ENCODE measurements at places on chromosomes 5 and 9.

DNA sequence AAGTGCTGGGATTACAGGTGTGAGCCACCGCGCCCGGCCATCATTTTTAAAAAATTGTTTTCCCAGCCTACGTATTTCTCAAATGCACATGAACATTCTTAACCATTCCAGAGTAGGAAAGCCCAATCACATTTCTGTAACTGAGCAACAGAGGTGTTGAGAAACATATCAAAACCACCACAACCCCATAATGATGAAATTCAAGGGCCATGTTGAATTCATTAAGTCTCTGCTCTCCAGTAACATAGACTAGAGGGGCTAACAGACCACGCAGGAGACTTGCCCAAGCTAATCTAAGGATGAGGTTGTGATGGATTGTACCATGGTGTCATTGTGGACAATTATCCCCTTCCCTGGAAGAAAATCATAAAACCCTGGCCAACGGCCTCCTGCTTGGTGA, 52.9 kb downstream of the MYO10 start:
- DNase-seq, result no peak

- DNase-seq, result no peak
Observed at GRCh38 chr5:139210585-139210984, 12.4 kb upstream of the SIL1 start.

GRCh38 chr5:15021266-15022046, 149.9 kb upstream of the ANKH start:
- no peak for DNase-seq

GRCh38 chr5:74415695-74416102, 224.8 kb downstream of the ENC1 start:
- no peak for DNase-seq

- no peak for DNase-seq
Observed at GRCh38 chr9:115397591-115398312, 279.8 kb upstream of the TNC start.

DNA sequence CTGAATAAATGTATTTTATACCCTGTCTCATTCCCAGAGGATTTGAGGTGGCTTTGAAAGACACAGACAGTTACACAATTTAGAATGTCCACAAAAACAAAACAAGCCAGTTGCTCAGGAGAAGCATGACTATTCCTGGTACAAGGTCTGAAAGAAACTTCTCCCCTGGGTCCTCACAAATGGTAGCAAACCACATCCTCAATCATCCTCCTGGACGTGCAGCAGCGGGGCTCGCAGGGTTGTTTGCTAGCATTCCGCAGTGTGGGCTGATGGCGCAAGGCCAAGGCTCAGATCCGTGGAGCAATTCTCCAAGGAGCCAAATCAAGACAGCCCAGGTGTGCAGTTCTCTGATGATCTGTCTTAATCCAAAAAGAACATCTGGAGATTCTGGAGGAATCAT, 210.3 kb downstream of the ACTL7B start:
- no peak for DNase-seq

GRCh38 chr9:102499468-102499867, 495.7 kb upstream of the CYLC2 start:
- DNase-seq, result no peak

DNA sequence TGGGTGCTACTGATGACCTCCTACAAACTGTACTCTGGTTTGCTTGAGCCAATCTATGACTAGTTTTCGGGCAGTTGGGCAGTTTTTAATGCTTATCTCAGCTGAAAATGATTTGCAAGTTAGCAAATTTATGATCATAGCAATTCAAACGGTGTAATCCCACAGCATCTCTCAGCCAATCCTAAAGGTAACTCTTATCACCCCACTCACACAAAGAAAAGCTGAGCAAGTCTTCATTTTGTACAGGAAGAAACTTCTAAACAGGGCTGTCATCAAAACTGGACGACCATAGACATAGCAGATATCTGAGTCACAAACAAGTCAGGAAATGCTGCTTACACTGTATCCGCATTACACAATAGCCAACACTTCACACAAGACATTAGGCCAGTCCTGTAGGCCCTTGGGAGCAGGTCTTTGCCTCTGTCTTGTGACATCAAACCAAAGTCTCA, 2.6 kb upstream of the ENC1 start:
- DNase-seq, result no peak

DNA sequence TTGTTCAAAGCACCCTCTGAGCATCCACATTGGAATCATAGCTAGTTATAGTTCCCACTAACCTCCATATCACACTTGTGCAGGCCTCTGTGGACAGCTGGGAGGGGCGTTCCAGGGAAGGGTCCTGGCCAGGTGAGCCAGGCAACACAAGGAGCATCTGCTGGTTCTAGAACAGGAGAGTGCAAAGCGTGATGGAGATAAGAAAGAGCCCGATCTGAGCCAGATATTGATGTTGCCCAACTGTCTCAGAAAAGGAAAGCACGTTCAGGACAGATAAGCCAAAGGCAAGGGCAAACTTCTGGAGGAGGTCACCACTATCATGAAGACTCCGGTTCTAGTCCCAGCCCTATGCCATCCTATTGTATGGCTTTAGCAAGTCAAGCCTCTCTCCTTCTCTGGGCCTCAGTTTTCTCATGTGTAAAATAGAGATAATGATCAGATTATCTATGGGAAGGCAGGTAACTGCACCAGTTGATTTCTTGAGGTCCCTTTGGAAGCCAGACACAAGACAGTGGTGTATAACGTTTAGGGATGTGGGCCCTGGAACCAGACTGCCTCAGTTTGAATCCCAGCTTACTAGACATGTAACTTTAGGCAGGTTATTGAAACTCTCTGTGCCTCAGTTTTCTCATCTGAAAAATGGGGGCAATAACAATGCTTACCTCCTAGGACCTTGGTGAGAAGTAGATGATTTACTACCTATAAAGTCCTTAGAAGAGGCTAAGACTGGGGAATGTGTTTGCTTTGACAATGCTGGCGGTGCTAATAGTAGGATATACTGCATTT, 19.8 kb downstream of the GABBR2 start:
- DNase-seq, result no peak

DNA sequence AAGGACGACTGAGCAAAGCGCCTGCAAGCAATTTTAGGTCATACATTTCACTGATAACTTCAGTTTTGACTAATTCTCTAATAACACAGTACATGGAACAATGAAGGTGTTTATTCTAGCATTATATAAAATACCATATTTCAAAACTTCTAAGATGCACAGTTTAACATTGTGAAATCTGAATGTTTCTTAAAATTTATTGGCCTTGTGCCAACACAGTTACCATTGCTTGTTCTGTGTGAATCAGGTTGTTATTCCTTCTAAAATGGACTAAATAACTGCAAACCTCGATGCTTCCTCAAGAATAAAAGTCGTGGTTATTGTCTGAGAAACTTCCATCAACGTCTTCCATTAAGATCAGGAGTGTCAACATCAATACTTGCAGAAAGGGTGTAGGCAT, 8.0 kb downstream of the MCC start:
- DNase-seq, result no peak

GRCh38 chr5:116572350-116573278, 2.0 kb downstream of the SEMA6A start:
- no peak for DNase-seq

GRCh38 chr5:157059093-157059539, at the start of gene HAVCR1:
Gene HAVCR1, minus strand, starts transcription at chr5:157059116. Its CDS starts 1,173 bp downstream, at chr5:157057943.
- no peak for DNase-seq

GRCh38 chr5:10470669-10471068, 29.0 kb downstream of the ROPN1L start:
- no peak for DNase-seq

DNA sequence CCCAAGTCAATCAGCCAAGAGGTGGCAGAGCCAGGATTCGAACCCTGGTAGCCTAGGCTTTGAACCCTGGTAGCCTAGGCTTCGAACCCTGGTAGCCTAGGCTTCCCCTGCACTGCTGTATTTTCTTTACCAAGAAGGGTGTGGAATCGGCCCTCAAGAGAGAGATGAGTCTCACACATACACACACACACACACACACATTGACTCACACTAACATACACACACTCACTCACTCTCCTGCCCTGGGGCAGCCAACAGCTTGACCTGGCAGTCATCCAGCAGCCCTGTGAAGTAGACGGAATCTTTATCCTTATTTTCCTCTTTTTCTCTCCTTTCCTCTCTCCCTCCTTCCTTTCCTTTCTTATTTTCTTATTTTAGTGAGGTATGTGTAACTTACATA, 55.4 kb upstream of the RPL26L1 start:
- no peak for DNase-seq

DNA sequence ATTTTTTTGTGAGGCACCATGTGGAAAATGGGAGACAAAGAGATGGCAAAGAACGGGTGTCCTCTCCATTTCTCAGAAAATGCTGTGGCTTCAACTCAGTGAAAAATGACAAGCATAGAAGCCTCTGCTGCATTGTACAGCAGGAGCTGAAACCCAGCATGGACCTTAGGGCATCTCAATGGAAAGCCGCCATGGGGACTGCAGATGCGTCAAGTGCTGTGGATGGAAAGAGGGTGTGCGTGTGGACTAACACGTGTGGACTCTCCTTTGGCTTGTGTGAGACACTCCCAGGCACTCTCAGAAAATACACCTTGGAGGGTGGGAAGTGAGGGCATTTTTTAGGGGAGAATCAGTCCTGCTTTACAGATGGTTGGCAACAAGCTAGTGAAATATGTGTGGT, 2.2 kb upstream of the GLRX start:
- no peak for DNase-seq

DNA sequence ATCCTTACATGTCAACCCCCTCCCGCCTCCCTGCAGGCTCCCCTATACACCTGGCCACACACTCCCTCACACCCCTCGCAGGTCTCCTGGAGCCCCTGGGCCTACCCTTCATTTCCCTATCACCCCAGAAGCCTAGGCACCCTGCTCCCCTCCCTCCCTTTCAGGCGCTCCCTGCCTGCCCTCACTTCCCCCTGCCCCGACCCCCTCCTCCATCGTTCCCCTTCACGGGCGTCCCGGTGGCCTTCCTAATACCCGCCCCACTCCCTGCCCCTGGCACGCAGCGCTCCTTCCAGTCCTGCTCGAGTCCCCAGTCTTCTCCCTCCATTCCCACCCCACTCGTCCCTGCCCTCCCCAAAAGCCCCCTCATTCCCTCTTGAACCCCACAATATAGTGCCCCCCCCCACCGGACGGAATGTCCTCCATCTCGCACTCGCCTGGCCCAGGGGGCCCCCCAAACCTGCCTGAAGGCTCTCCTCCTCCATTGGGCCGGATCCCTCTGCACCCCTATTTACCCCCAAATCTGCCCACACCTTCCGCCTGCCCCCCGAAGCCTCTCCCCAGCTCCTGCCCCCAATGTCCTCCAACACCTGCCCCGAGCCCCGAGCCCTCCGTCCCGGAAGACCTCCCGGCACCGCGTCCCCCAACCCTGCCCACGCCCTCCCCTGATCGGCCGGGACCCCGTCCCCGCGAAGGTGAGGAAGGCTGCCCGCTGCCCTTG, 746 bp downstream of the STRBP start:
- DNase-seq, result no peak

- DNase-seq, result no peak
Observed at GRCh38 chr9:72305707-72306106, 59.3 kb downstream of the ZFAND5 start.

DNA sequence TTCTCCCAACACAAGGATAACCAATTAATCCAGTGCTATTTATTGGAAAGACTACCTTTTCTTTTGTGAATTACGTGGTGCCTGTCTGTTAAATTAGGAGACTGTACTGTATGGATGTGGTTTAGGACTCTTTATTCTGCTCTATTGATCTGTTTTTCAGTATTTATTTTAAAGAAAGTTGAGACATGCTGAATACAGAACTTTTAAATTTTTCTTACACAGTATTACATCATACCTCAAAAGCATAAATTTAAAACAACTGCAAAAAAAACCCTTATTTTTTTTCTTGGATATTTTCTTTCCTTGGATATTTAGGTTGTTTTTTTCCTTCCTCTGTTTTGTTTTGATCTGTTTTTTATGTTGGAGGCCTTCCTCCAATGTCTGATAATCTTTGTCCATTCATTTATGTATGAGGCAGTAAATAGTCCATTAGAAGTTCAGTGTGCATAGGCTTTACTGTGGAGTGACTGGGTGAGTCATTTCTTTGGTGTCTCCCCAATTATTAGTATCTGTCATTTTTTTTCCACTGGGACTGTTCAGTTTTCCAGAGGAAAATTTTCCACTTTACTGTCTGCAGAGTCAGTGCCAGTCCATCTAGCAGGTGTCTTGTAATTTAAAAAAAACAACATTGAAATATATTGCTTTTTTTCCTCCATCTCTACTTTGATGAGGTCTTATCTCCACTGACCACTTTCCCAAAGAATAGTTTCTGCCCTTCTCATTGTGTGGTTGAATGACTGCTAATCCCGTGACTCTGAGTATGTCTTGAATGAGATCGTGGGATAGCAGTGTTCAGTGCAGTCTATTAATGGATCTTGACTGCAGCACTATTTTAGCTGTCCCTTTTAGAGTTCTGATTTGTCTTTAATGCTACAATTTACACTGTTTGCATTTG, 15.2 kb downstream of the CYSTM1 start:
- no peak for DNase-seq

- DNase-seq, result no peak
Observed at GRCh38 chr9:89036383-89036782, 45.1 kb downstream of the S1PR3 start.

GRCh38 chr5:146781157-146781556, 97.4 kb downstream of the PPP2R2B start:
- DNase-seq, result no peak

DNA sequence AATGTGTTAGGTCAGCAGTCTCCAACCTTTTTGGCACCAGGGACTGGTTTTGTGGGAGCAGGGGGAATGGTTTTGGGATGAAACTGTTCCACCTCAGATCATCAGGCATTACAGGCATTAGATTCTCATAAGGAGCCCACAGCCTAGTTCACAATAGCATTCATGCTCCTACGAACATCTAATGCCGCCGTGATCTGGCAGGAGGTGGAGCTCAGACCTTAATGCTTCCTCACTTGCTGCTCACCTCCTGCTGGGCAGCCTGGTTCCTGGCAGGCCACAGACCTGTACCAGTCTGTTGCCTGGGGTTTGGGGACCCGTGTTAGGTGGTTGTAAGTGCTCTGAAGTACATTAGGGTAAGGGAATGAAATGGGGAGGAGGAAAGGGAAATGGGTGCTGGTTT, 9.7 kb upstream of the CTNNA1 start:
- DNase-seq, result no peak

DNA sequence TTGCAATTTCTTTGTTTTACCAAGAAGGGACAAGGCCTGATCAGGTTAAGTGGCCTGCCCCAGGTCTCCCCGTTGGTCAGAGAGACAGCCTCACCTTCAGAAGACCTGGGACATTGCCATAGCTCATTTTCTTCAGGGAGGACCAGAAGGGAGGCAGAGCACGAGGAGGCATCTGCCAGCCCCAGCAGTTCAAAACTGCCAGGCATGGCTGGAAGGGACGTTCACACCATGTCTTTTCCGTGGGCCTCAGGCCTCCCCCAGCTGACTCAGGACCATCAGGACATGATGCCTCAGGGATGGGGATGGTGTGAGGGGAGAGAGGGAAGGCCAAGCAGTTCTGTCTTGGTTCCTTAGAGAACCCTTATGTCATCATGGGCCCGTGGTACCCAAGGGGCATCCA, 16.5 kb downstream of the IGIP start:
- DNase-seq, result no peak
